ENCODE measurements at places on chromosomes 4 and X. TPM values are rescaled to one million over a fixed set of nuclear protein-coding genes. Genes with fewer than 3 reads are reported as not detected.

The TMPRSS11F gene
- total RNA-seq = not detected

The CYSLTR1 gene
- 1.1 TPM for total RNA-seq

The TET2 gene
- total RNA-seq = 15.1 TPM

The AFAP1 gene
- total RNA-seq = 30.8 TPM

The DUSP9 gene
- not detected for total RNA-seq

The SEL1L3 gene
- 6.8 TPM for total RNA-seq

The CLGN gene
- not detected for total RNA-seq

The ALG13 gene
- 15.7 TPM for total RNA-seq

The PNMA6F gene
- not detected for total RNA-seq

The COQ2 gene
- total RNA-seq = 15.1 TPM

The MAGEB17 gene
- total RNA-seq = not detected

The MID1 gene
- total RNA-seq = 18.4 TPM

The NKX6-1 gene
- total RNA-seq = 0.94 TPM

The SMARCA5 gene
- total RNA-seq = 50.4 TPM

The PPBP gene
- not detected for total RNA-seq

The GIMD1 gene
- not detected for total RNA-seq

The CYBB gene
- total RNA-seq = 0.05 TPM

The GDPD2 gene
- total RNA-seq = not detected

The EGF gene
- total RNA-seq = 12.3 TPM

The NPY2R gene
- not detected for total RNA-seq

The GRPR gene
- total RNA-seq = 0.13 TPM

The PRRG1 gene
- 18.1 TPM for total RNA-seq

The EDA2R gene
- 34.5 TPM for total RNA-seq

The RNF4 gene
- total RNA-seq = 42.0 TPM

The GLRA3 gene
- not detected for total RNA-seq

The SLIT2 gene
- 3.1 TPM for total RNA-seq

The SMPX gene
- total RNA-seq = 151 TPM

The SLC16A2 gene
- total RNA-seq = 25.8 TPM

The IL9R gene
- total RNA-seq = not detected

The PCDH19 gene
- total RNA-seq = under 0.01 TPM

The F8 gene
- total RNA-seq = 4.1 TPM

The WAS gene
- total RNA-seq = 0.19 TPM

The EGFL6 gene
- not detected for total RNA-seq

The MTNR1A gene
- total RNA-seq = not detected

The GAGE12F gene
- not detected for total RNA-seq

The SOX3 gene
- total RNA-seq = not detected

The YY2 gene
- total RNA-seq = 0.68 TPM

The DCAF8L2 gene
- not detected for total RNA-seq

The PDE6B gene
- 2.1 TPM for total RNA-seq

Data from myocyte (in vitro differentiated cells).